ENCODE measurements at places on chromosomes 1 and 21. TPM values are rescaled to one million over a fixed set of nuclear protein-coding genes. Genes with fewer than 3 reads are reported as not detected.

SSX2IP gene
- polyA plus RNA-seq: 16.5 TPM

TCEANC2 gene
- polyA plus RNA-seq: 4.5 TPM

GRCh38 chr1:109255097-109255651 is 5.8 kb downstream of the CELSR2 start:
- DNase-seq: no peak
- no peaks in the 10 kb centered on the region for H3K36me3 ChIP-seq
- no peak overlapping the region for H3K4me3 ChIP-seq
- peaks cover 4% of the 10 kb centered on the region for H3K27me3 ChIP-seq
- peaks cover 29% of the 10 kb centered on the region for H3K4me1 ChIP-seq

GRCh38 chr1:43934101-43934985 is 742 bp downstream of the ARTN start:
- H3K36me3 ChIP-seq: peaks cover 10% of the 10 kb centered on the region
- H3K27me3 ChIP-seq: peaks cover 26% of the 10 kb centered on the region
- peak; percentile 72 for DNase-seq
- no peak overlapping the region for H3K27ac ChIP-seq

DNA sequence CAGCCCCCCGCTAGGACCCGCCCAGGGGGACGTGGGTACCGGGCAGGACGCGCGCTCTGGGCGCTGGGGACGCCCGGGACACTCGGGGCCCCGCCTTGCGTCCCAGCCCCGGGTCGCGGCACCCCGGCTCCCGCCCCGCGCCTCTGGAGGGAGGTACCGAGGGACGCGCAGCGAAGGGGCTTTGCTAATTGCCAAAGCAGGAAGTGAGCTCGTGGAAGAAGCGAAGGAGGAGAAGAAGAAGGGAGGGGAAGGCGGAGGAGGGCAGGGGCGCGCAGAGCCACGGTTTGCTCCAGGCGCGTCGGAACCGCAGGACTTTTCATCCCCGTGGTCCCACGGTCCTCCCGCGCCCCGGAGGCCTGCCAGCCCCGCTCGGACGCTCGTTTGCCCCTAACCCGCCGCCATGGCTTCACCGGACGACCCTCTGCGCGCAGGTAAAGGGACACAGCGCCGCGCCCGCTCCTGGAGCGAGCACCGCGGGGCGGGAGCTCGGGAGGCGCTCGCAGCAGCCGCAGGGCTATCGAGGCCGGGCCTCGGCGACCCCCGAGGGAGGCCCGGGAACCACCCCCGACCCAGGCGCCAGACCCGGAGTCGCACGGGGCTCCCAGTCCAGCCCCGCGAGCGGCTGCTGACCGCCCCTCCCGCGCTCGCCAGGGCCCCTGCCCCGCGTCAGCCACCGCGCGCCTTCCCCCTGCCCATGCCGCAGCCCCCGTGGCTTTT is 1.3 kb downstream of the EDARADD start:
- no peaks in the 10 kb centered on the region for H3K36me3 ChIP-seq
- peak; percentile 40 for DNase-seq
- no peak overlapping the region for H3K27ac ChIP-seq
- peaks cover 31% of the 10 kb centered on the region for H3K27me3 ChIP-seq

GRCh38 chr1:33237579-33237978 is 18.7 kb upstream of the ZNF362 start:
- DNase-seq: no peak
- no peaks in the 10 kb centered on the region for H3K27me3 ChIP-seq
- H3K36me3 ChIP-seq: no peaks in the 10 kb centered on the region
- H3K4me3 ChIP-seq: no peak overlapping the region

DNA sequence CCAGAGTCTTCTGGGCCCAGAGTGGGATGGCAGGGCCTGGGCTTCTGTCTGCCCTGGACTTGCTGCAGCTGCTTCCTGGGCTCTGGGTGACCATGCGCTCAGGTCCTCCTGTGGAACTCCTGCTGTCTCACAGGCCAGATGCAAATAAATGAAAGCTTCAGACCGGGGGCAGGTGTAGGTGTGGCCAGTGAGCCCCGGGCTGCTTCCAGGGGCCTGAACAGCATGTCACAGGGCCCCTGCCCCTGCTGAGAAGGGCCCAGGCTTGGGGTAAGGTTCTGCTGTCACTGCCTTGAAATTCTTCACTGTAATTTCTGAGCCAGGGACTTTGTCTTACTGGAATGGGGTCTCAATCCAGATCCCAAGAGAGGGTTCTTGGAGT is 2.5 kb upstream of the PKNOX1 start:
- no peaks in the 10 kb centered on the region for H3K27me3 ChIP-seq
- H3K4me3 ChIP-seq: no peak overlapping the region
- DNase-seq: peak; percentile 34

DNA sequence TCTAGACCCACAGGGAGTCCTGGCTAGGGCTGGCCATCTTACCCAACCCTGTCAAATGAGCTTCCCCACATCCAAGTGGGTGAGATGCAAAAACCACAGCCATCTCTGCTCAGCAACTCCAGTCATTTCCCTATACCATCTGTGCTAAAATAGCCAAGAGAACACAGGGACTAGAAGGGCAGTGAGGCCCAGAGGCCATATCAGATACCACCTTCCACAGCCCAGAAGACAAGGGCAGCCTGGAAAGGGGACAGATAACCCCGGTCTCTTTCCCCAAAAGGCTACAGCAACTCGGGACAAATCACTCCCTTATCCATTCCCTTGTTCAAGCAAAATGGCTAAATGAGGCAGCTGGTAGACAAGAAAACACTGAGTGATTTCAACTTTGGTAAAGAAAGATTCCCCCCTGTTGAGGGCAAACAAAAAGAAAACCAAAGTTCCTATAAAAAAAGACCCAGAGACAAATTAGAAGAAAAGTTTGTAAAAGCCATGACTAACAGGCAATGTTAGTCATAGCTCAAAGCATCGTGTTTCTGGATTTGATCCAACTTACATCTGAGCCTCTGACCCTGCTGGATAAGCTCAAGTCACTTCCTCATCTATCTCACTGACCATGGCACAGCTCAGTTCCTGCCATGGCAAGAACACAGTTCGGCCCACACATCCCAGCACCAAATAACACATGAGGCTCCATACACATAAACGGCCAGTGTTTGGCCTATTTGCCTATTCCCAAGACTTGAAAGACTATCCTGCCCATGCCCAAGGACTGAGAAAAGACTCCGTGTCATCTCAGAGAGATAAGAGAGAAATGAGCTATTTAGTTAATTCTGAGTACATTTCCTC is 3.1 kb downstream of the LAMB3 start:
- H3K4me3 ChIP-seq: no peak overlapping the region
- peak; percentile 65 for DNase-seq
- peaks cover 4% of the 10 kb centered on the region for H3K27me3 ChIP-seq
- no peaks in the 10 kb centered on the region for H3K36me3 ChIP-seq
- peaks cover 81% of the 10 kb centered on the region for H3K4me1 ChIP-seq

Data from muscle of leg (tissue), 16 donors.